CD4-positive, alpha-beta T cell treated with Interleukin-17A for 1 hour (primary cell): ENCODE measurements at places on chromosomes 7 and 10.

DNA sequence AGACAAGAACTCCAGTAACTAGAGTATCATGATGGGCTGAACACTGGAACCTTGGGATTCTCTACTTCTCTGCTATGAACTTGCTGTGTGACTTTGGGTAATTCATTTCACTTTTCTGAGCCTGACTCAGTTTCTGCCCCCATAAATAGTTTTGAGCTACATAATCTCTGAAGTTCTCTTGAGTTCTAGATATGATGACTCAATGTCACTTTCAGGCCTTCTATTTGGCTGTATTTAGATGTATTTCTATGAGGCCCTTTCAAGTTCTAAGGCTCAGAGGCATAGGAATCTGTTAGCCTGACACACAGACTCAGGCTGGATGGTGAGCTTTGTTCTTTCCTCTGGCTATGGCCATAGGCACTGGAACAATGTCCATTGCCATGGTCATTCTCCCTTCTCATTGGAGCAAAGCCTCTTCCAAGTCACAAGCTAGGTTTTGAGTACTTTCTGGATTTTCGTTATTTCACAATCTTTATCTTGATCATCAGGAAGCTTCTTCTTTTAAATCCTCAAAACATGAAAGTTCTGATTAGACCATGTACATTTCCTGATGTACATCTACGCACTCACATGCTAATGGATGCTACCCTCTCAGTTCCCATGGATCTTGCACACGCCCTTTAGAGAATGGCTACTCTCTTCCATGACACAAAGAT, 101.6 kb downstream of the TES start:
- DNase-seq: no peak

DNA sequence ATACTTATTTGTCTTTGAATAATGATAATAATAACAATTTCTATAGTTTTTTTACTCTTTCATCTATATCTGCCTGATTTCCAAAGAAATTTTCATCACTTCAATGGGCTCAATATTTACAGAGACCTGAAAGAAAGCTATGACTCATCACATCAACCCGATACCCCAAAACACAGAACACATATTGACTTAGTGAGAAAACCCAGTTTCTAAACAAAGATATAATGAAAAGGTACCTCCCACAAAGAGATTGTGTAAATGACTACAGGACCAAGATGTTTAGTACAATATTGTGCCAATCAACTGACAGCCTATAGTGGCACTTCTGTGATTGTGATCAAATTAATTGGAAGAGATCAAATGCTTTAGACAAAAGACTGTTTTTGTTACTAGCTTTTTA, 133.9 kb downstream of the PCDH15 start:
- DNase-seq: no peak

- peak; percentile 23 for DNase-seq
These were observed 44.1 kb downstream of the MTURN start for GRCh38 chr7:30178748-30179436.

- no peak for DNase-seq
These were observed 25.0 kb upstream of the CNNM1 start for GRCh38 chr10:99303899-99304861.

GRCh38 chr10:33963729-33964128, 629.3 kb upstream of the NRP1 start:
- DNase-seq: no peak

- no peak for DNase-seq
These were observed 1.3 kb upstream of the TM9SF3 start for GRCh38 chr10:96588060-96588554.

GRCh38 chr7:127927348-127927696, 103.9 kb downstream of the LRRC4 start:
- DNase-seq: no peak

DNA sequence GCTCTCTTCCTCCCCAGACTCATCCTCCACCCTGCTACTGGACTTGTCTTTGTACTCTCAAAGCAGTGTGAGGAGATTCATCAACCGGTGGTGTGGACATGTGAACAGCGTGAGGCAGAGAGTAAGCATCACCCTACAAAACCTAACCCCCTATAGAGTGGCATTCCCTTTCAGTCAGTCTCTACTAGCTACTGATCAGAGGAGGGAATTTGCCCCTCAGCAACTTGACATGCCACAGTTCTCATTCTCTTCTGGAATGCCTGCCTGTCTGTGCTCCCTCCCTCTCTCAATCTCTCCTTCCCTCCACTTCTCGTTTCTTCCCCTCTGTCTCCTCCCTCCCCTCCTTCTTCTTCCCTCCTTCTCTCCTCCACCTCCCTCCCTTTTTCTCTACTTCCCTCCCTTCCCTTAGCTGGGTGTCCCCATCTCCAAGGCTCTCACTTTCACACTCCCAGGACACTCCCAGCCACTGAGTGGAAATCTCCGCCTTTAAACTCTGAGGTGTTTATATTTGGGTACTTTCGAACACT, 24.6 kb downstream of the H2AZ2 start:
- no peak for DNase-seq

DNA sequence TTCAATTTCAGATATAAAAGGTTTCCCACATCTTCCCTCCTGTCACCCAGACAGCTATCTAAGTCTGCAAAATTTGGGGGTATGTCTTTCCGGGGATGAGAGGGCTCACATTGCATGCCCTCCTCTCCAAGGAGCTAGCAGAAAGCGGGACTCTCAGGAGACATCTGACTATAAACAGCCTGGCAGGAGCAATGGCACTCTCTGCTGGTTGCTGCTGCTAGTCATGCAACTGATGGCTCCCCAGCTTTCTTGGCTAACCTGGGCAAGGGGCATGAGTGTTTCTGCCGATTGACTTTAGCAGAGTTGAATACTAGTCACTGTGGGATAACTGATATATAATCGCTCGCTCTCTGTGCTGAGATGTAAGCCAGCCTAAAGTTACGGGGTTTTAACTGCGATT, 12.0 kb downstream of the TBX20 start:
- no peak for DNase-seq

- peak; percentile 70 for DNase-seq
These were observed 13.0 kb downstream of the MCMBP start for GRCh38 chr10:119859420-119860258.

- DNase-seq: no peak
These were observed 224.0 kb downstream of the TNS3 start for GRCh38 chr7:47357863-47358262.

GRCh38 chr10:19840776-19841175, 24.5 kb downstream of the PLXDC2 start:
- DNase-seq: no peak

DNA sequence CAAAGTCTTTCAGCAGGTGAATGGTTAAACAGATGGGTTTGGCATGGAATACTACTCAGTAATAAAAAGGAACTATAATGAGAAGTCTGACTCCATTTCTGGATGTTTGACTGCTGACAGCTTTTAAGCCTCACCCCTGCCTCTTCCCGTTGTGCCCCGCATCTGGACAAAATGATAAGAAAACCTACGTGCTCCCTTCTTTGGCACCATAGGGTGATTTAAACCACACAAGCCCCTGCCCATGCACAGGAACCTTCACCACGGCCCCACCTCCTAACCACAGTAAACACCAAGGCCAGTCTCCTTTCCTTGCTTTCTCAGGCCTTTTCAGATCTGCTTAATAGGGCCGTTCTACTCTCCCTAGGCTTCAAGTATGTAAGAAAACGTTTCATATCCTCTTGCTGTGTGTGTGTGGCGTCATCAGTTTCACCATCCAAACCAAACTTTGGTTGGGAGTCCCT, 47.1 kb upstream of the UBN2 start:
- peak; percentile 6 for DNase-seq

DNA sequence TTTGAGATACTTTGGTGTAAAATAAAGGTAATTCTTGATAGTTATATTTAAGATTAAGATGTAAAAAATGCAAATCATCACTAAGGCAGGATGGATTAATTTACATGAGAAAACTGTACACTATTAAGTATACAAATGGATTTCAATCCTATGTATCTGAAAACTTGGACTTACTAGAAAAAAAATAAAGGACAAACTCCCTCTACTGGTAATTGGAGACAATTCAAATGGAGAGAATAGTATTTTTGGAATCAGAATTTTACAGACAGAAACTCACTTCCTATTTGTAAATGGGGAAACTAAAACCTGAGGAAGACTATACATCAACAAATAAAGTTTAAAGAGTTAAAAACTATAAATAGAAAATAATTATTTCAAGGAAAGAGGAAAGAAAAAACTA, 62.6 kb downstream of the CUL2 start:
- no peak for DNase-seq

DNA sequence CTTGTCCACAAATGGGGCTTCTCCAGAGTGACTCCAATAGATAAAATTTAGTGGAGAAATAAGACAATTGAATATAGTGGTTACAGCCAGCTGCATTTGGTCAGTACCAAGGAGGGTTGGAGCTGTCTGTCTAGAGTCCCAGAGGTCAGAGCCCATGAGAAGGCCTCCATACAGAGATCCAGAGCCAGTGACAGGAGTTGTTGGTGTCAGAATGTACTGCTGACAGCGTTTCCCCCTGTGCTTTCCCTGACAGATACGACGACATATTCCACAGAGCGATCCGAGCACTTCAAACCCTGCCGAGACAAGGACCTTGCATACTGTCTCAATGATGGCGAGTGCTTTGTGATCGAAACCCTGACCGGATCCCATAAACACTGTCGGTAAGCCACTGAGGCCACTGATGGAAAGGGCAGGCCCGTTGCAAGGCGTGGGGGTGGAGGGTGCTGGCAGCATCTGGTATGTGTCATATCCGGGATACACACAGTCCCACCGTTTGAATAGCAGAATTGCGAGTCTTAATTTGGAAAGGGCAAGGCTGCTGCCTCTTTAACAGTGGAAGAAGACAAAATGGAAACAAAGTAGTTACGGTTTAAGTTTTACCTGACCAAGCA, 483.6 kb downstream of the NRG3 start:
- DNase-seq: no peak

GRCh38 chr7:98091061-98091460, 15.6 kb upstream of the LMTK2 start:
- DNase-seq: no peak

GRCh38 chr7:89133819-89134218, 338.3 kb upstream of the TEX47 start:
- DNase-seq: no peak

DNA sequence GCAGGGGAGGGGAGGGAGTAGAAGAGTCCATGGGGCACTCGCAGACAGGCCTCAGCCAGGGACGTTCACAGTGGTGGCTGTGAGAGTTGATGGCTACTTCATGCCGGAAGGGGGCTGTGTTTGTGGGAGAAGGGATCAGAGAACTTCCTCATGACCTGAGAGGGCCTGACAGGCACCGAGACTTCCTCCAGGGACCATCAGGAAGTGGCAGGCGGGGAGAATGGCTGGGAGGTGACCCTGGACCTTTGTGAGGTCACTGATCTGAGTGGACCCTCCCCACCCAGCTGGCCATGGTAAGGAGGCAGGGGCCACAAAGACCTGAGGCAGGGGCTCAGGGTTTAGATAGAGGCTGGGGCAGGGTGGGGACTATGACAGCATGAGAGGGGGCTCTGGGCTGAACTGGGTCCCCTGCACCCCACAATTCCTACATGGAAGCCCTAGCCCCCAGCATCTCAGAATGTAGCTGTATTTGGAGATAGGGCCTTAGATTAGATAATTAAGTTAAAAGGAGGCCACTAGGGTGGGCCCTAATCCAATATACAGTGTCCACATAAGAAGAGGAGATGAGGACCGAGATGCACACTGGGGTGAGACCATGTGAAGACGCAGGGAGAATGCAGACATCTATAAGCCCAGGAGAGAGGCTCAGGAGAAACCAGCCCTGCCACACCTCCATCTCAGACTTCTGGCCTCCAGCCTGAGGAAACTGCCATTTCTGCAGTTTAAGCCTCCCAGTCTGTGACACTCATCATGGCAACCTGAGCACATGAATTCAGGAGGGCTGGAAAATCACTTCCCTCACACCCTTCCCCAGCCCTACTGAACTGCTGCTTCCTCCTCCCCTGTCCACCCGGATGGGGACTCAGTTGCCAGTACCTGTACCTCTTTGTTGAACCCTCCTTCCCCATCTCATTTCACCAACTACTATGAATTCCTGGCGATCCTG, 273.9 kb upstream of the ZNF32 start:
- no peak for DNase-seq

GRCh38 chr7:66258409-66258808, 53.3 kb downstream of the TPST1 start:
- DNase-seq: no peak

GRCh38 chr7:87028636-87029035, 30.8 kb downstream of the ELAPOR2 start:
- DNase-seq: no peak

GRCh38 chr7:55593515-55594318, 21.4 kb upstream of the VOPP1 start:
- DNase-seq: peak; percentile 65

- DNase-seq: no peak
These were observed 18.6 kb upstream of the DRGX start for GRCh38 chr10:49414496-49414895.

GRCh38 chr10:534047-534566, 155.4 kb downstream of the DIP2C start:
- no peak for DNase-seq

- DNase-seq: no peak
These were observed 15.0 kb downstream of the HTRA1 start for GRCh38 chr10:122476333-122476695.
